ENCODE measurements at places on chromosomes 3 and 15.
A peak's percentile ranks its signal among the peaks of the same experiment; 100 is the strongest.

DNA sequence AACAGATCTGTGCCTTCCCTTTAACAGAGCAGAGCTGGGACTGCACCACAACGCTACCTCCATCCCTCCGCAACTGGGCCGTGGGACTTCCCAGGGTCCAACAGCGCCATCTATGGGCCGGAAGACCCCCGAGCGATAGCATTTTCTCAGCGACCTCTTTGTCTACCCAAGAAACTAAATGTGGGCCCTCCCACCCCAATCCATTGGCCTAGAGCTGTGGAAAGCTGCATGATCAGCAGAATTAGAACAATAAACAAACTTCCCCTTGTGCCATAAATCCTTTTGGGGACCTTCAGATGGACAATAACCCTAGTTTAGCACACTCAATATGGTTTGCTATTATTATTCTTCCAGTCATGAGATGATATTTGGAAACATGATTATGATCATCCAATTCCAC, 74.8 kb upstream of the NTRK3 start:
- no peak for DNase-seq

GRCh38 chr3:46578973-46579755, 13.1 kb upstream of the LRRC2 start:
- DNase-seq: no peak

DNA sequence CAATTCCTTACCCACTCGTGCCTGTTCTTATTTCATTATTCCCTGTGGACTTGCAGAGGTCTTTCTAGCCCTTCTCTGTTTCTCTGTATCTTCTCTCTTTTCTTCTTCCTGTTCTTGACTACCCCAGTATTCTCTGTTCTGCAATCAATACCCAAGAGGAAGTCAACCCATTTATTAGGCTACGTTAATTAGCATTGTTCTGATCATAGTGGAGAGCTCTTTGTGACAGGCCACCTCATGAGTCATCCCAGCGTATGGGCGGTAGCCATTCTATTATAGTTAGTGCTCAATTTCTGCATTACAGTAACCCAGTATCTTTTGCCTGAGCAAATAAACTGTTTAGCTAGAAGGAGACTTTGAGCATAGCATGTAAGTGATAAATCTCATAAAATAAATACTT, 259.5 kb upstream of the GRM7 start:
- DNase-seq: no peak

DNA sequence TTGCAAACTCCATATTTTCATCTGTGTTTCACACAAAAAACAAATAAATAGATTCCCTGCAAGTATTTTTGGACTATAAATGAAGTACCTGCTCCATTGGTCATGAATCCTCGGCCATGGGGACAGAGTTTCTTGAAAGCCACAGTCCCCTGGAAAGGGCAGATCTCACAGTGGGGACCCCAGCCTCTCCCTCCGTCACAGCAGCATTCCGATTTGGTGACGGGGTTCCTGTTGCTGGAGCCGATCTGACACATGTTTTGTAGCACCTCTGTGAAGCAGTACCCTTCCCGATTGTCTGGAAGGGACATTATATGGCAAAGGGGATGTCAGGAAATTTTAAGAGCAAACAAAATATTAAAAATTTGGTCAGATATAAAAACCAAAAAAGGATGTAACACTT, 96.2 kb downstream of the DUT start:
- no peak for DNase-seq

DNA sequence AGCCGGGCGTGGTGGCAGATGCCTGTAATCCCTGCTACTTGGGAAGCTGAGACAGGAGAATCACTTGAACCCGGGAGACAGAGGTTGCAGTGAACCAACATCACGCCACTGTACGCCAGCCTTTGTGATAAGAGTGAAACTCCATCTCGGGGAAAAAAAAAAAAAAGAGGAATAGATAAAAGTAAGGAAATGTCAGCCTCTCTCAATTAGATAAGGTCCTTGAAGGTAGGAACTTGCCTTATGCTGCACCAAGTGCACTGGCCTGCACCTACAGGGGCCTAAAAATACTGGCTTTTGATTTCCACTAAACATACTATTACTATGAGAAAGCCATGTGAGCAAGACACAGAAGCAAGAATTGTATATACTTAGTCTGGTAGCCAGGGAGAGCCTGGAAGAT, 7.1 kb downstream of the RAF1 start:
- no peak for DNase-seq

DNA sequence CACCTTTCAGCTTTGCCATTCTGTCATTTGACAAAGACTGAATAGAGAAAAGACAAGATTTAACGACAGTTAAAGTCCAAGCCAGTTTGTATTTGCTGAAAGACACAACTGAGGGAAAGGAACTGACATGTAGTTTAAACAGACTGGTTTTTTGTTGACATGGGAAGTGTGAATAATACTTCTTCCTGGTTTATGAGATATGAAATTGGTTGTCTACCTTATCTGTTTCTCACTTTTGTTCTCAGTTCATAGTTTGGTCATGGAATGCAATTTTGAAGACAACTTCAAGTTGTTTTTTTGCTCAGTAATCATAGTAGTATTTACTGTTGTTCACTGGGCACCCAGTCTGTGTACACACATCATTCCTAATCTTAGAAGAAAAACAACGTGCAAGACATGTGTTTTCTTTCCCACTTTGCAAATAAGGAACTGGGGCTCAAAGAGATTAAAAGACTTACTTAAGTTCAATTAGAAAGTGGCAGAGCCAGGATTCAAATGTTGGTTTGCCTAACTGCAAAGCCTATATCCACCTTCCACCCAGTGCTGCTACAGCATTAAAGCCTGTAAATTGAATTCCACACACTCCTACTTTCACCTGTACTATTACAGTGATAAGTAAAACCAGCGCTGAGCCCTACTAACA, 103.5 kb downstream of the LPP start:
- no peak for DNase-seq

DNA sequence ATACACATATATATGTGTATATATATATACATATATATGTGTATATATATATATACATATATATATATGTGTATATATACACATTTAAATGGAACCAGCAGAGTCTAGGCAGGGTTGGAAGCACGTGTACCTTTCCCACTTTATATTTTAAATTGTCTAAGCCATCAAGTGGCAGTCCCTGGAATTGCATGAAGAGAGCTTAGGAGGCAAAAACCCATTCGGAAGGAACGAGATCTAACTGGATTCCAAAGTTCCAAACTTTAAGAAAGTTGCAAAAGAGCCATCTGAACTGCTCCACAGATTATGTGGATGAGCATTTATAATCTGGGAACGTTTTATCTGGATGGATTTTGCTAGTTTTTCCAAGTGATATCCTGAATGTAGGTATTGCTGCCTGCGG, 186.5 kb downstream of the FOXP1 start:
- no peak for DNase-seq

DNA sequence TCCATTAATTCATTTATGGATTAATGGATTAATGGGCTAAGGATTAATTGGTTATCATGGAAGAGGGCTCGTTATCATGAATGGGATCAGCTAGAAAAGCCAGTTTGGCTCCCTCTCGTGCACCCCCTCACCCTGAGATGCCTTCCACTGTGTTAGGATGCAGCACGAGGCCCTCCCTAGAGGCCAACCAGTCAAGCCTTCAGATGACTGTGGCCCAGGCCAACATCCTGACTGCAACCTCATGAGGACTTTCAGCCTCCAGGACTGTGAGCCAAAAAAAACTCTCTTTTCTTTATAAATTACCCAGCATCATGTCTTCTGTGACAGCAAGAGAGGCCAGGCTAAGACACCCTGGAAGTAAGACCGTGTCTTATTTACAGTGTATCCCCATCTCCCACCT, 9.0 kb downstream of the EFCAB12 start:
- no peak for DNase-seq

DNA sequence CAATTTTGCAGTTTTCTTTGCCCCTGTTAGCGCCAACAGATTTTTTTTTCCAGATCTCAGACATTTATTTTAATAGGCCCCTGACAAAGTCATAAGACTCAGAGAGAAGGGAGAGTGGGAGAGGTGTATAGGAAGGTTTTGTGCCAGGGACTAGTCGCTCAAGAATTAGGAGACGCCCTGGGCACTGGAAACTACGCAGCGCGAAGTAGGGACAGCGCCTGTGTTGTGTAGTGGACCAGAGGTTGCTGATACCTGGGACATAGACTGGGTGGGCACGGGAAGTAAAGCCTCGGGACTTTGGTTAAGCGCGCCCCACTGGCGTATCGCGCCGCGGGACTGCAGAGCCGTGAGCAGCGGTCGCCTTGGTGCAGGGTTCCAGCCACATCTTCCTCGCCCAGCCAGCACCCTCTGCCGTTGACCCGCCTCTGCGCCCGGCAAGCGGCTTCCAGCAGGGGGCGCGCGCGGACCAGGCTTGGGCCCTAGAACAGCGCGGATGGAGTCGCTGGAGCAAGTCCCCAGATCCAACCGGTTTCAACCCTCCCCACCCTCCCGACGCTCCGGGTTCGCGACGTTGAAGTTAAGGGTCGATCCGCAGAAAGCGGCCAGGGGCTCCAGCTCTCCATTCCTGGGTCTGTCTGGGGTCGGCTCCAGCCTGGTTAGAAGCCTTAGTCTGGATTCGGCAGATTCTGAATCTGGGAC, 3.0 kb upstream of the ISLR2 start:
- peak; percentile 62 for DNase-seq

DNA sequence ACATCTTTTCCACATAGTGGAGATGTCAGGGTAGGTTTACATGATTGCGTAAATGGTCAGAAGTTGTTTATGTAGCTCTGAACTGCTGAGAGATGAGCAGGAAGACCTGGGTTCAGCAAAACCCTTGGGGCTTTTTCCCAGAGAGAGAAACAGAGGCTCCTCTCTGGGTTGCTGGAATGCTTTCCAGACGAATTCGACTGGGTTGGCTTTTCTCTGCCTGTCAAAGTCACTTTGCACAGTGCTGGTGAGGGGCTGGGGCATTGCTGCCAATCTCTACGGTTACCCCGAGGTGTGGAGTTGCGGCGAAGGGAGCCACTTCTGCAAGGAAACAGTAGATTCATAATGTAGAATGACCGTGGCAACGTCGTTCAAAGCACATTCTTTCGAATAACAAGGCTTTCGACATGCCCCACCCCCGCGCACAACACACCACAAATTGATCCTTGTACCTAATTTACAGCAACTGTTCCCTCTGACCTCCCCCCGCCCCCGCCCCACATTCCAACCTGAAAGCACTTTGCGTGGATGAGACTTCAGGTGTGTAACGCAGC, 950 bp upstream of the CNTN4 start:
- DNase-seq: no peak

DNA sequence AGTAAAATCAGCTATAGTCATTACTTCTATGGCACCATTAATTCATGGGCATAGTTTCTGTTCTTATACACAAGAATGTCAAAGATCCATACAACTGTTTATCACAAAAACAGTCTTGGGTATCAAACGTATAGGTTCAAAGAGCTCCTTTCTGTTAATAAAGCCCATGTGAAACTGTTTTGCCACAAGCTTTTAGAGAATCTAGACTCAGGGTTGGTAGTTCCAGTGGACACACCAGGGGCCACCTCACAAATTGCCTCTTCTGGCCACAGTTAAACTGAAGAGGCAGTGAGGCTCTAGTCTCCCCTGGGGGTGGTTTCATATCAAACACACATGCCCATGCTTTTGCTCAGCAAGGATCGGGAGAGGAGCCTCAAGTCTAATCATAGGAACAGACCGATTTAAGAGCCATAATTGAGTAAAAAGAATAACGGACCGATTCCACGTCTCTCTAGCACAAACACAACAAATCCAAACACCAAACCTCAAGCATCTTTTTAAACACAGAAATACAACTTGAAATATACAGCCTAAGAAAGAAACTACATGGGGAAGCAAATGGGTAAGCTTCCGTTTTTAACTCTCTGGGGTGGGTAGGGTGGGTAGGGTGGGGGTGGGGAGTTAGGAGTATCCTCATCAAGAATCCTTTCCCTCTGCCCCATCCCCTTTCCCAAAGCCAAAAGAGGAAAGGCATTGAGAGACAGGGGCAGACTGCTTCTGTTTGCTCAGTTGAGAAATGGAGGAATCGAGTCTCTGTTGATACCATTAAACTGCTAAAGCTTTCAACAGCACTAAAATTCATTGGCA, 443.3 kb downstream of the MAGI1 start:
- no peak for DNase-seq

DNA sequence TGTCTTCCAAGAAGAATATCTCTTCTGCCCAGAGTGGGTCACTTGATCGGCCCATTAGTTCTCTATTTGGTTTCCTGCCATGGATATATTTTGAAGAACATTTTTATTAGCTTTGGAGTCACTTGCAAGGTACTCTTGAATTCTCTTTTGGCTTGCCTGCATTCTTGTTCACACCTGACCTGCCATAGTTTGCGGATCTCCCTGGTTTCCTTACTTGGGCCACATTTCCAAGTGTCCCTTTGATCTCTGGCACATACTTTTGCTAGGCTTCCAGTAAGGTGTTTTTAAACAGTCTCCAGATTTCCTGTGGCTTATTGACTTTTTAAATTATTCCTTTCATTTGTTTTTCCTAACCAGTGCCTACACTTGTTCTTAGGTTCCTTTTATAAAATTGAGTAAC, 488.5 kb upstream of the MDFIC2 start:
- no peak for DNase-seq

GRCh38 chr3:108552267-108553159, 36.7 kb downstream of the CIP2A start:
- DNase-seq: peak; percentile 21
